ENCODE measurements at places on chromosomes 4 and X.

GRCh38 chr4:168794092-168794707 is 215.9 kb downstream of the CBR4 start:
- no peak for DNase-seq

- peak; percentile 52 for DNase-seq
Measured at GRCh38 chr4:139083607-139083955, 68.0 kb downstream of the NOCT start.

GRCh38 chrX:31233941-31234496 is 162.2 kb upstream of the FTHL17 start:
- DNase-seq, result no peak

GRCh38 chr4:173057442-173057841 is 111.2 kb upstream of the GALNT7 start:
- no peak for DNase-seq

- DNase-seq, result no peak
Measured at GRCh38 chrX:153926552-153926857, 441 bp upstream of the ARHGAP4 start.

- DNase-seq, result no peak
Measured at GRCh38 chrX:3717742-3718420, 4.4 kb upstream of the PRKX start.

DNA sequence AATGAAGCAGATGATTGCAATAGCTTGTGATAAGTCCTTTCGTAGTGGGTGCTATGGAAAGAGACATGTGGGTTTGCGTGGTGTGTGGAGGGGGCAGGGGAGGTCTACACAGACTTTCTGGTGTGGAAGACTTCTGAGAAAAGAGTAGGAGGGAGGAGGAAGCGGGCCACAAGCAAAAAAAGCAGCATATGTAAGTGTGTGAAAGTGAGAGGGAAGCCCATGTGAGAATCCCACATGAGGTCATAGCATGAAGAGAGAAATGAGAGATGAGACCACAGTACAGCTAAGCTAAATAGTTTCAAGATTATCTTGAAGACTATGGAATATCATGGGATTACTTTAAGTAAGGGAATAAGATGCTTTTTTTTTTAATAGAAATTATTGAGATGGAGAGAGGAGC is 2039.9 kb upstream of the TENM3 start:
- DNase-seq, result no peak

GRCh38 chr4:76784237-76784636 is 113.7 kb downstream of the SOWAHB start:
- DNase-seq, result no peak

GRCh38 chrX:113906168-113906567 is 677.7 kb upstream of the HTR2C start:
- DNase-seq, result no peak

DNA sequence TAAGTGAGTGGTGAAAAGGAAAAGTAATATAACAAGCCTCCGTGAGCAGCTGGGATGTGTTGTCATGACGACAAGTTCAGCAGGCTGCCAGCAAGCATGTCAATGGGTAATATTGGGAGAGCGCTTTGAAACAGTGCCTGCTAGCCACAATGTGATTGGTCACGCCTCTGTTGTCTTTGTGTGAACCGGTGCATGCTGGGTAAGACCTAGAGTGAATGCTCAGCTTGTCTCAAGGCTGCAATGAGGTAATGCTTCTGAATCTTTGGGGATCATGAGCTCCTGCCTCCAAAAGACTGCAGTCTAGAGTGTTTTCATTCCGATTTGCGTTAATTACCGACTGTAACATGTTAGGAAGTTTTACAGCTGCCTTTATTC is 54.9 kb downstream of the STOX2 start:
- DNase-seq, result no peak

DNA sequence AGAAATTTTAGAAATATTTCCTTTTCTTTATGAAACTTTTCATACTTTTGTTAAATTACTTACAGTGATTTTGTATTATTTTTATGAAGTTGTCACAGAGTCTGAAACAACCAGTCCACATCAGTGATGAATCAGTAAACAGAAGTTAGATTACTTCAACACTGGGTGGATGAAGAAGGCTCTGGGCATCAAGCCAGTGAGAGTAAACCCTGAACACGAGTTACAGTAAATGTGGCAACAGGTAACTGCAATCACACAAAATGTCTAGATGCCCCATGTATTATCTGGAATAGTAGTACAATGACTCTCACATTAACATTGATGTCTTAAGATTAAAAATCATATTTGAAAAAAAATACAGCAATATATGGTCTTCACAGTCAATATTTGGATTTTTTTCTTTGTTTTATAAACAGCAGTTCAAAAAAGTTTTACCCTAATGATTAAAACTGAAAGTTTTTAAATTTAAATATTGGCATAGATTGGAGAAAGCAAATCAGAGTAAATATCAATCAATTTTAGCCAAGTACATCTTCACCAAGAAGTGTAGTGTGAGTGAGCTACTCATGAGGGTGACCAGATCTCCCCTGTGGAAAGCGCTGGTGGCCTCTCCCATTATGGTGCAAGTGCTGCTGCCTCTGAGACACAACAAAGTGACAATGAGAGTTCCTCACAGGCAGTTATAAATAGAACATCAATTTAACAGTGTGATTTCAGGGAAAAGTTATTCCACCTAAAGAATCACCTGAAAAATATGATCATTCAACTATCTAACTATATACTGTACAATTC is 63.2 kb upstream of the UGT2B7 start:
- no peak for DNase-seq

DNA sequence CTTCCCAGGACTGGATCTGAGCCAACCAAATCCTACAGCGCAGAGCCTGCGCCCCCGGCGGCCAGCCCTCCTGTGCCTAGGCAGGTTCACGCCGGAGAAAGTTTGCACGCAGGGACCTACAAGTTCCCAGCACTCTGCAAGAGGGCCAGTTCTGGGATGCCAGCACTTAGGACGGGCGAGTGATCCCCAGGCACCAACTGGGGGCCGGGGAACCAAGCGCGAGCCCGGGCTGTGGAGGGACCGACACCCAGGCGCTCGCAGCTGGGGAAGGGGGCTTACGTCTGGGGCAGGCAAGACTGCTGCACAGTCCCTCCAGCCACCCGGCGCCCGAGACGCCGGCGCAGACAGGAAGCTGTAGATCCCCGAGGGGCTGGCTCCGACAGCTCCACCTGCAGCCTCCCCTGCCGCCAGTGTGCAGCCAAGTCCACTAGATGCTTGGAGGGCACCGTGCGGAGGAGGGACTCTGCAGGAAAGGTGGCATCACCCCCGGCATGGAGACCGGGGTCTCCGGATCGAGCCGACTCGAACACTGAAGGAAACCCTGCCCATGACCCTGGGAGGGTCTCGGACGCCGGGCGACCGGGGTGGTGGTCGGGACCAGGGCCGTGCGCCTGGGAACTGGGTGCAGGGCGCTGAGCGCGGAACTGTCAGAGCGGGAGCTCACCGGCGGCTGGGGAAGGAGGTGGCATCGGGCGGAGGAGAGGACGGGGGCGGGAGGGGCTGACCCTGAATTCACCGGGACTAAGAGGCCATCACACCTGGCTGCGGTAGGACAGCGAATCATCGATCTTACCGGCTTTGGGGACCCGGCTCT is 566 bp downstream of the CORIN start:
- DNase-seq, result peak; percentile 33

- no peak for DNase-seq
Measured at GRCh38 chr4:165922747-165923146, 49.7 kb downstream of the TLL1 start.

DNA sequence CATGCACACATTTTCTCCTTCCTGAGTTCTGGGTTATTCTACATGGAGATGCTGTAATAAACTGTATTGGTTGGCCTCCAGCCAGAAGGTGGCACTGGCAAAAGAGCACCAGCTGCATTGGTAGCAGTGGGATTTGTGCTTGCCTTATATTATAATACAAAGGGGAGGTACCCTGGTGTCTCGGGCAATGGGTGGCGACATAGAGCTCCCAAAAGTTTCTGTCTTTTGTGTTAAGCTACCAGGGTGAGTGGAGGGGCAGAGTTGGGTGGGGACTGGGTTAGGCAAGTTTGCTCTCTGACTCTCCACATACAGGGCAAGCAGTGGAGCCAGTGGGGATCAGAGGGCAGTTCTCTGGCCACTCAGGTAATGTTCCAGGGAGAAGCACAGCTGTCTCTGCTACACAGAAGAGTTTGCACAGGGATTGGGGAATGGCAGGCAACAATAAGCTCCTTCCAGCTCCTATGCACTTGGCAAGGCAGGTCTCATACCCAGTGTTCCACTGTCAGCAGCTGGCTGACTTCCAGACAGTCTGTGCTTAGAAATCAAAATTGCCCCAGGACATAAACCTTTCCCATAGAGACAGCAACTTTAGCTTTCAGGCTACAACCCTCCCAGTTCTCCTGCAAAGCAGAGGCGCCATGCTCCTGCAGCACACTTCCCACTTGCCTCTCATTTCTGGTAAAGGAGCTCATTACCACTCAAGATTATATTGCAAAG is 463.9 kb upstream of the PCDH7 start:
- no peak for DNase-seq

DNA sequence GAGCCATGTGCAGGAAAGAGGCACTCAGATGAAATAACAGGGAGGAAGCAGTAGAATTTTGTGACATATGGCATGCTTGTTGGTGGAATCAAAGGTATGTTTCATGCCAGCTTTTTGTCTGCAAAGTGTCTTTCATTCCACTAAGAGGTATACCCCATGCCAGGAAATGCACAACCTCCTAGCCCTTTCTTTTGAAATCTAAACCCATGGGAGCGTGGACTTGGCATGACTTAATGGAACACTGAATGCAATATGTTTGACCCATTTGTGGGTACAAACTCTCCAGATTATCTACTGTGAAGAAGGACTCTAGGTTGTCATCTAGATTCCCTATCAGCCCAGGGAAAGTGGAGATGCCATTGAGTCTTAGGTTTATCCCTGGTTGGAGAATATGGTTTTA is 338.3 kb upstream of the TEX13C start:
- no peak for DNase-seq

- no peak for DNase-seq
Measured at GRCh38 chr4:2741626-2742025, 14.5 kb downstream of the TNIP2 start.

DNA sequence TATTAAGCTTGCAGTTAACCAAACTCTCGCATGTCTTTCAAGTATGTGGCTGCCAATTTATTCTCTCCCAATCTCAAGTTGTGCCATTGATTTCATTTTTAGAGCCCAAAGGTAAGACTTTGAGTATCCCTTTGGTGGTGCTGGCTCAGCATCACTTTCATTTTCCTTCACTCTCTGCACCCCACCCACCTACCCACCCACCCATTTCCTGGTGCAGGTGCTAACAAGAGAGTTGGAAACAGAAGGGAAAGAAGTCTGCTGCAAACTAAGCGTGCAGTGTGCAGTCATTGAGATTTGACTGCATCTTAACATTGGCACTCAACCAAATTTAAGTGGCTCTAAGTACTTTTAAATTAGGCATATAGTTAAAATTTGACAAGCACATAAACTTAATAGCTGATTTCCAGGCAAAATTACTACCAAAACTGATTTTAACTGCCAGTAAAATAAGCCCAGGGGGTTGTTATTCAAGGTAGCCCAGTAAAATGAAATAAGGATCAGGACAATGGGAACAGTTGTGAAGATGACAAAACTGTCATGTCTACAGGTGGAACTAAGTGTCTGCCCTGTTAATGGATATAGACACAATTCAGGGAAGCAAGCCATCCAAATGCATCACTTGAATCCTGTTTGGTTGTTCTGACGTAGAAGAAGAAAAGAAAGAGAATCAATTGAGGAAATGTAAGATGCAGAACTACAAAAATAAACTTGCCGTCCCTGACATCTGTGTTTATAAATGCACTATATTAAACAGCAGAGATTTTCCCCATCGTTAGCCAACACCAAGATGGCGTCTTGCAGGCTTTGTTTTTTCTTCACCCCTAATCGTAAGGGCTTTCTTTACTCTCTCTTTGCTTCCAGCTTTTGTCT is 184.2 kb downstream of the KDR start:
- DNase-seq, result no peak

GRCh38 chr4:8167291-8167690 is 8.7 kb upstream of the ABLIM2 start:
- DNase-seq, result no peak

DNA sequence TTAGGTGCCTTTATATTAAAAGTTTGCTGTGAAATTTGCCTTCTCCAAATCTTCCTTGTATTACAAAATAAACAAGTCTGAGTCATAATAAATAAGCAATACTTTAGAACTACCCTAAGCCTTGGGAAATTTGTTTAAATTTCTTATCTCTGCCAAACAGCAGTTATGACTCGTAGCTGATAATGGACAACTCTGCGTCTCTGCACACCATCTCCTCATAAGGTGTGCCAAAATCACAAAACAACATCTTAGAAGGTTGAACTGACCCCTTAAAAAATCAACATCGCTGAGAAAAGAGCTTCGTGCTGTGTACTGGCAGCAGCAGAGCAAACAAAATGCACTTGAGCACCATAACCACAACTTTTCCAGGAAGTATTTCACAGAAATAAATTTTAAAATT is 22.0 kb downstream of the OR13H1 start:
- DNase-seq, result no peak

- DNase-seq, result no peak
Measured at GRCh38 chrX:101022020-101022419, 29.9 kb downstream of the TRMT2B start.

All from T-helper 9 cell (primary cell).